ENCODE measurements at places on chromosomes 2 and 18.

- DNase-seq: peak; percentile 33
Measured at GRCh38 chr2:227374158-227374557, 4.9 kb downstream of the TM4SF20 start.

DNA sequence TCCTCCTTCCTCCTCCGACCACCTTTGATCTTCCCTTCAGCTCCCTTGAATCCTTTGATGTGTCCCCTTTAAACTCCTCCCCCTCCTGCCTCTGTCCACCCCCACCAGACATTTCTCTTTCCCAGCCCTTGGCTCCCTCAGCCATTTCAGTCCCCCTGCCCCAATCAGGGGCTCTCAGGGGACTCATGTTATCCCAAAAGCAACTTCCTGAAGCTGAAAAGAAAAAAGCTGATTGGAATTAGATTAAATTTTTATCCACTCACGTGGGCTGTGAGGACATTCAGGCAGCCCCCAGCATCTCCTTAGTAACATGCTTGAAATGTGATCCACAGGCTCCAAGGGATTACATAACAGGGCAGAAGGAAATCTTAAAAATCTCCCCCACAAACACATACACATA, 81.3 kb downstream of the NEURL3 start:
- no peak for DNase-seq

- no peak for DNase-seq
Measured at GRCh38 chr2:218876562-218877219, 4.0 kb upstream of the WNT10A start.

DNA sequence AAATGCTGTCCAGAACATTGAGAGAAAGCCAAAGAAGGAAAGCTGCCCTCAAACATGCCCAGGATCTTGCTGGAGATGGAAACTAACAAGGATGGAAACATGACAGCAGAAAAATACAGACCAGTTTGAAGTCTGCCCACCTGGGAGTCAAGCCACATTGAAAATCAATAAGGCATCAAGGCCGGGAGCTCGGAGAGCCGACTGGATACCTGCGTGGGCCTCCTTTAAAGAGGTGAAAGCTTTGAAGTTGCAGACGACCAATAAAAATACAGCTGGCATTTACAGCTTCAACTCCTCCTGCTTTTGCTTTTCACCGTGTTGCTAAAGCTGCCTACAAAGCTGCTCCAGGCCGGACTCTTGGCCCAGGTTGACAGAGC, 279.7 kb downstream of the SRBD1 start:
- DNase-seq: no peak

GRCh38 chr2:175399326-175399725, 217.8 kb upstream of the ATP5MC3 start:
- no peak for DNase-seq

DNA sequence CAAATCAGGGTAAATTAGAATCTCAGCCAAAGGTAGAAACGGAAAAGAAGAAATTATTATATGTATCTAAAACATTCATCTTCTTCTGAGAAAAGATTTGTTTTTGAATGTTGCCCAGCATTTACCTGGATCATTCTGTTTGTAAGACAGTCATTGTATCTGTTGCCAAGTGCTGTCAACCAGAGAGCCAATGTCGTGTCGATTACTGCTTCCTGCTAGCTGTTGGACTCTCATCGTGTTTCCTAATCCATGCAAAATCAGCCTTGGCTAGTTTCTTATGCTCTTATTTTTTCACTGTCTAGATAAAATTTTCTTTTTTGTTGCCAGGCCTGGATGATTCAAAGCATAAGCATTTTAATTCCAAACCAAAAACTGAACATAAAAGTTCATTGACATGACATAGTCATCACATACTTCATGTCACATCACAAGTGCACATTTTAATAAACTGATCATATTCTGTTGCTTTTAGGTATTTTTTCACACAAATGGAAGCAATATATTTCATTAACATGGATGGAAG, 202.3 kb downstream of the KCNH7 start:
- DNase-seq: no peak

- DNase-seq: no peak
Measured at GRCh38 chr2:501130-501529, 176.1 kb downstream of the TMEM18 start.

GRCh38 chr2:181463588-181463987, 6.4 kb downstream of the ITGA4 start:
- DNase-seq: no peak

DNA sequence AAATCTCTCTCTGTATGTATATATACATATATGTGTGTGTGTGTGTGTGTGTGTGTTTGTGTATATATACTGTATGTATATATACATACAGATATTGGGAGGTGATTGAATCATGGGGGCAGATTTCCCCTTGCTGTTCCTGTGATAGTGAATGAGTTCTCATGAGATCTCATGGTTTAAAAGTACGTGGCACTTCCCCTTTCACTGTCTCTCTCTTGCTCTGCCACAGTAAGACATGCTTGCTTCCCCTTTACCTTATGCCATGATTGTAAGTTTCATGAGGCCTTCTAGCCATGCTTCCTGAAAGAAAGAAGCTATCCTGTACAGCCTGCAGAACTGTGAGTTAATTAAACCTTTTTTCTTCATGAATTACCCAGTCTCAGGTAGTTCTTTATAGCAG, 18.8 kb upstream of the CCDC195 start:
- DNase-seq: no peak

DNA sequence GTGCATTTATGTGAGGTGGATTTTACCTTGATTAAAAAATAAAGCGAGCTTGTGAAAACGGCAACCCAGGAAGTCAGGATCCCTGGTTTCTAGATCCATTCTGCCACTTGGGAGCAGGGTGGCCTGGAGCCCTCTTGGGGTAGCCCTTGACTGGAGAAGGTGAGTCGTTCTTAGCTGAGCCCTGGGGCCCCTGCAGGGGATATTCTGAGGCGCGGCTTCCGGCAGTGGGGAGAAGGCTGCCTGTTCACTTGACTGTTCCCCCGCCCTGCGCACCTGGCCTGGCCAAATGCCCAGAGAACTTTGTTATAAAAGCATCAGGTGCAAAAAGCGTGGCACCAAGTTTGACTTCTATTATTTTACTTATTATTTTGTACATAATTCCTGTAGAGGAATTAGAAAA, 221.9 kb downstream of the DYSF start:
- no peak for DNase-seq

- DNase-seq: no peak
Measured at GRCh38 chr18:28588884-28589549, 412.1 kb upstream of the CDH2 start.

GRCh38 chr2:95049683-95049955, 24.1 kb downstream of the MAL start:
- no peak for DNase-seq

GRCh38 chr2:126029316-126029715, 626.6 kb upstream of the GYPC start:
- no peak for DNase-seq

DNA sequence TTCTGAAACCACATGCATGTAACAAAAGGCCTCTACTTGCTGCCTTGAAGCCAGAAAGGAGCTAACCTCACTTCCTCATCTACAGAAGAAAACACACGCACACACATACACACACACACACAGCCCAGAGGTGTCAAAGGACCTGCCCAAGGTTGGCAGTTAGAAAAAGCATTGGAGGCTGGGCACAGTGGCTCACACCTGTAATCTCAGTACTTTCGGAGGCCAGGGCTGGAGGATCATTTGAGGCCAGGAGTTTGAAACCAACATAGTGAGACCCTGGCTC, 125.9 kb upstream of the RNF152 start:
- no peak for DNase-seq

- DNase-seq: no peak
Measured at GRCh38 chr2:66596256-66596655, 161.3 kb downstream of the MEIS1 start.

- DNase-seq: no peak
Measured at GRCh38 chr2:236054125-236054524, 114.1 kb downstream of the GBX2 start.

DNA sequence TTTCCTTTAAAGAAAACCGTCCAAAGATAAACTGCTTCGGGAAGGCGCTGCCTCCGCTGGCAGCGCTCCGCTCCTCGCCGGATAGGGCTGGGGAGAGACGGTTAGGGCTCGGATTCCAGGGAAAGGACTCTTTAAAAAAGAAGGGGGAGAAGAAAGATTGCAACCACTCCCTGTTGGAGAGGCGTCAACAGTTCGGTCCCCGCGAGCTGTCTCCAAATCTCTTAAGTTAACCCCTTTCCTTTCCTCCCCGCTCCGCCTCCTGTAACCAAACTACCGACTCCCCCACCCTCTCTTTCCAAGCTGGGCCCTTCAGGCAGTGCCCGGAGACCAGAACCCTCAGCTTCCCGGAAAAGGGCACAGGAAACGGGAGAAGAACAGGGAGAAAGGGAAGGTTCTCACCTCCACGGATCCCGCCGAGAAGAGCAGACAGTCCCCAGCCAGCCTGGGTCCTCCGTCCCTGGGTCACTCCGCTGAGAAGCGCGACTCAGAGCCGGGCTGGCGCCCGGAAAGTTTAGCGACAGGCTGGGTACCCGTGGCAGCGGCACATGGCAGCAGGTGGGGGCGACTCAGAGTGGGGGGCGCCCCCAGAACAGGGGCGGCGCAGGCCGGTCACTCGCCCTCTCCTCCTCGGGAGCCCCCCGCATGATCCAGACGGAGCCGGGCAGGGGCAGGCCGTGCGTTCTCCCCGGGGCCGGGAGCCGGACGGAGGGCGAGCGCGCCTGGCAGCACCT, 675 bp downstream of the FZD5 start:
- DNase-seq: no peak

DNA sequence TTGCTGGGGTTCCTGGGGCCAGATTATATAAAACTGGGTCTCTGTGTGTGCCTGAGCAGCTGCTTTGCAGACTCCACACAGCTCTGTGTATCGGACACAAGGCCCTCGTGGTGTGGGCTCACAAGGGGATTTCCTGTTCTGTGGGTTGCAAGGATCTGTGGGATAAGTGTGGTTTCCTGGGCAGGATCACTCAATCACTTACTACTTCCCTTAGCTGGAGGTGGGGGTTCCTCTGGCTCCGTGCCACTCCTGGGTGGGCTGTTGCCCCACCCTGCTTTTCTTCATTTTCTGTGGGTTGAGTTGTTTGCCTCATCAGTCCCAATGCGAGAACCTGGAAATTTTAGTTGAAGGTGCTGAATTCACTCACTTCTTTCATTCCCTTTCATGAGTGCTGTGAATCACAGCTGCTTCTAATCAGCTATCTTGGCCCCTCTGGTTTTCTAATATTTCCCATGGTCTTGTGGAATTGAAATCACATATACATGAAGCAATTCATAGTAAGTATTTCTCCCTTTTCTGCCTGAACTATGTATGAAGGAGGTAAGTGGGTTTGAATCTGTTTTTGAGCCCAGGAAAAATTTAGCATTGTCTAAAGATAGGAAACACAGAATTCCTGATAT, 196.3 kb downstream of the DCDC2C start:
- no peak for DNase-seq

DNA sequence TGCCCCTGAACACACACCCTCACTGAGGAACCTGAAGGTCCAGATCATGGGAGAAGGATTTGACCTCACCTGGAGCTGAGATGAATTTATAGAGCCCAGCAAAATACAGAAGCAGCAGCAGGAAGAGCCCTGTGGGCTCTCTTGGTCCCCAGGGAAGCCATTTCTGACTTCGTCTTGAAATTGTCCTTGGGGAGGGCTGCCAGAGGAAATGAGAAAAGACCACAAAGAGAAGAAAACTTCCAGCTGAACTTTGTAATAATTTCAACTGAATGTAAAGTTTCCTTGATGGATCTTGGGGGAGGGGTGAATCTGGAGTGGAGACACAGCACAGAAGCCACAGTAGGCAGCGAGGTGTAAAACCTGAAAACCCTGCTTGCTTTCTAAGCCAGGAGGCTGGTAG, 500.9 kb upstream of the NXPH2 start:
- no peak for DNase-seq

DNA sequence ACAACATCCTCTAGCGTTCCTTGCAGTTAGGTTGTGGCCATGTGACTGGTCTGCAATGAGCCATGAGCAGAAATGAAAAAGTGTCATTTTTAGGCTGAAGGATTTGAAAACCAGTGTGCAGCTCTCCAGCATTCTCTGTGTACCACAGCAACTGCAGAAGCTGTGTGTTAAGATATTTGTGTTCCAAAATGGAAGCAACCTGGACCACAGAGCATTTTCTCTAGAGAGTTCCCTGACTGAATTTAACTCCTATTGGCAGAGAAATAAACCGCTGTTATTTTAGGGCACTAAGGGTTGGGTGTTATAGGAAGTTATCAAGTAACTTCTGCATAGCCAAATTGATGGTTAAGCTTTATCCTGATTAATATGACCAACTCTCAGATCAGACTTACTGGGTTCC, 257.2 kb upstream of the THUMPD2 start:
- no peak for DNase-seq

GRCh38 chr2:149017116-149017985, 21.1 kb upstream of the LYPD6B start:
- peak; percentile 70 for DNase-seq

DNA sequence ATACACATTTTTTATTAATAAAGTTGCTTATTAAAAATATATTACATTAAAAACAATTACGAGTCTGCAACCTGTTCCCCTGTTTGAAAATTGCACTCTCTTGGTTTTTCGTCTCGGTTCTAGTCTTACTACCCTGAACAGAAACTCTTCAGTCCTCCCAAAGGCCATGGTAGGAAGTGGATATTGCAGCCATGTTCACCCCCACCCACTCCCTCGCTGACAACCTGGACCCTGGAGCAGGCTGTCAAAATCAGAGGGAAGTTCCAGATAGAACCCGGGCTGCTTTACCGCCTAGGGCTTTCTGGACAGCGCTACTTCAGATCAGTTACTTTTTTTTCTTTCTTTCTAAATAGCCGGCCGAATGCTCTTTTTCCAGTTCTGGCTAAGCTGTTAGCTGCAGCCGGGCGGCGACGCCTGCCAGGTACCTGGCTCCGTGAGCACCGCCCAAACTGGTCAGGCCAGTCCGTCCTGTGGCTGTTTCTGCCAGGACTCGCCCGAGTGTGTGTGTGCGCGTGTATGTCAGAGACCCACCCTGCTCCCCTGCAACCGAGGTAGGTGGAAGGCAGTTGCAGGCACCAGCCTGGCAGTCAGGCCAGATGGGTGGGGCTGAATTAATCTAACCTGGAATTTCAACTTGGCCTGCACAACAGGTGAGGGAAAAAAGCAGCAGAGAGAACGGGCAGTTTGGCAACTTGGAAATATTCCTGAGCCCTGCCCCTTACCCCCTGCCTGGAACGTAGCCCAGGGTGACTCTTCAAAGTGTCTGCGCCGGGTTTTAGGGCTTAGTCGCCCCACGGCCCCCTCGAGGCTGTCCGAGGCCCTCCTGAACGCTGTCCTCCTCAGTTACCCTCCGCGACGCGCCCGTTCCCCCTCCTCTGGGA, 1.1 kb upstream of the TET3 start:
- no peak for DNase-seq

GRCh38 chr2:96359866-96360265, 24.3 kb downstream of the NCAPH start:
- no peak for DNase-seq

GRCh38 chr2:197675711-197676188, 363 bp upstream of the RFTN2 start:
- DNase-seq: no peak

All from stimulated activated CD4-positive, alpha-beta T cell treated with anti-CD3 and anti-CD28 coated beads, TNF-alpha, amount 100 ng/mL, for 48 hours (primary cell).